Epithelial cell of proximal tubule (primary cell): ENCODE measurements at places on chromosomes 16 and 17. TPM values are rescaled to one million over a fixed set of nuclear protein-coding genes. Genes with fewer than 3 reads are reported as not detected.

- DNase-seq = no peak
Measured at GRCh38 chr17:80839970-80840369, 151.7 kb upstream of the CHMP6 start.

DNA sequence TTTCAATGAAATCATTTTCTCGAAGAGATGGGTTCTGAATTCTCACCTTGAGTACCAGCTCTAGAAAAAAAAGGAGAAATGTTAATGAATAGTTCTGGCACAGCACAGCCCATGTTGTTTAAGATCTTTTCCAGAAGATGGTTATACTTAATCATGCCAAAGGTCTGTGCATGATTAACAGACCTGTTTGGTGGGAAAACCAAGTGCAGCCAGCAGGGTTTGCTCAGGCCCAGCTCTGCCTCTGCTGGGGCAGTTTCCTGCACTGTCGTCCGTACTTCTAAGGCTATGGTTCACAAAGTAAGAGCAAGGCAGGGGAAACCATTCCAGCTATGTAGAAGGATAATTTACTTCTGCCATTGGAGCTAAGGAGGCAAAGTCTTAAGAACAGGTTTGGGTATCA lies 10.7 kb downstream of the ANKRD40 start:
- no peak for DNase-seq

GRCh38 chr17:82333279-82334171 lies at the start of gene SECTM1:
TSS of gene SECTM1 (minus strand) at chr17:82333766. CDS start at chr17:82327240, 6,526 bp downstream.
- DNase-seq = no peak

DNA sequence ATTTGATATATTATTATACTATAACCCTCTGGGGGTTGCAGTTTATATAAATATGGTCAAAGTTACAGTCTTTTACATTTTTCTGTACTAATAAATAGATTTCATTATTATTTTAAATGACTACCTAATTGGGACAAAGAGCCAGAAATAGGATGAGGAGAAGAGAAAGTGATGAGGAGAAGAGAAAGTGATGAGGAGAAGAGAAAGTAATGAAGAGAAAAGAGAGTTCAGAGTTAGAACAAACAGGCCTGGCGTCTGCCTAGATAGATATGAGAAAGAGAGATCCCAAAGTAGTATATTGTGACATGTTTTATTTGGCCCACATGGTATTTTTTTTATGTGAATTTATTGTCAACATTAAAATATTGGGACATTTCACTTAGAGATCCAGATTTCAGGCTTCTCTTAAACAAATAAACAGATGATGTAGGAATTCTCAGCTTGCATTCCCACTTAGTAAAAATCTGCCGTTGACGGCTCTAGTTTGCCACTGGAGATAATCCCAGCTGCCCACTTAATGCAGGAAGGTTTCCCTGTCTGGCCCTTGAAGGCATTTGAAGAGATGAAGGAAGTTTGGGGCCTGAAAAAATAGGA lies 210.7 kb downstream of the STX8 start:
- DNase-seq = no peak

DNA sequence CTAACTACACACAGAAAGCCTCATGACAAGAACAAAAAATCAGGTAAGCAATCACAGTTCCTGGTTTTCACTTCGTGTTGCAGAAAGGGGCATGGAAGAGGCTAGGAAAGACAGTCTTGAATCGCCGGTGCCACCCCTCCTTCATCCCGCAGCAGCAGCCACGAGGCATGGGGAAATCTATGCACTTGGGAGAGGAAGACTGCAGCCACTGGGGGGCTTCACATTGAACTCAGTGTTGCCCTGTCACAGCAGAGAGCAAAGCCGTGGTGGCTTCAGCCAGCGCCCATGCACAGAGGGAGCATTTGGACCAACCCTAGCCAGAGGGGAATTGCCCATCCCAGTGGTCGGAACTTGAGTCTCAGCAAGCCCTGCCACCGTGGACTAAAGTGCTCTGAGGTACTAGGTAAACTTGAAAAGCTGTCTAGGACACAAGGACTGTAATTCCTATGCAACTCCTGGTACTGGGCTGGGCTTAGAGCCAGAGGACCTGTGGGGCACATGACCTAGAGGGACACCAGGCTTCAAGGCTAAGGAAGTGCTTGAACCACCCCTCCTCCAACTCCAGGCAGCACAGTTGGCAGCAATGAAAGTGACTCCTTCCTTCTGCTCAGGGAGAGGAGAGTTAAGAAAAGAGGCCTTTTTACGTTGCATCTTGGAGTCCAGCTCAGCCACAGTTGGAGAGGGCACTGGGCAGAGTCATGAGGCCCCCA lies 35.2 kb upstream of the ATP2C2 start:
- DNase-seq = peak; percentile 19

- DNase-seq = no peak
Measured at GRCh38 chr16:4548124-4548523, 8.0 kb upstream of the C16orf96 start.

DNA sequence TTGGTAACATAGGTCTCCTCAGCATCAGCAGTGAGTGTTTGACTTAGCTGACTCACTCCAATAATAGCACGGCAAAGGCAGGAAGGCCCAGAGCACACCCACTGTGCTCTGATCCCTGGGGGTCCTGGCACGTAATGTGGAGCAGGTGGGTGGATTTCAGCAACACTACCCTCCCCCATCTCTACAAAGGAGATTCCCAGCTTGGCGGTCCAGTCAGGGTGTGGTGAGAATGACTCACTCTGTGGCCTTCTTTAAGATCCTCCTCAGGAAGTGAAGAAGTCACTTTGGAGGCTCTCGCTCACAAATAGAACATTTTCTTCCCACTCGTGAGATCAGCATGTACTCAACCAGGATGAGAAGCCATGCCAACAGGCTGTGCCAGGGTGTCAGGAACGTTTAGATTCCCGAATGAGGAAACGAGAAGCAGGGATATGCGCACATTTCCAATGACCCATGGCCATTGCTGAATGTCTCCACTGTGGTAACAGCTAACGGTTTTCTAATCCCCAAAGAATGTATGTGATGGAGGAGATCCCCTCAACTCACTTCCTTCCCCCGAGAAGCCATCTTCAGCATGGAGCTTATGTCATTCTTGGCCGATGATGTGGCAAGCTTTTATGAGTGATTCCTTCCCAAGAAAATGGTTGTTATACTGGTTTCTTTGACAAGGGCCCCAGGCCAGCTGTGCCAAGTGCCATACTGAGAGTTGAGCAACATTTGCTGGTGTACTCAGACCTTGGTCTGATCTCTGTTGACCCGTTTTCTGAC lies 365.2 kb downstream of the C16orf95 start:
- DNase-seq = peak; percentile 19

- DNase-seq = no peak
Measured at GRCh38 chr17:29569245-29569950, 897 bp downstream of the TP53I13 start.

- no peak for DNase-seq
Measured at GRCh38 chr17:77437017-77437416, 296.2 kb downstream of the SEC14L1 start.

DNA sequence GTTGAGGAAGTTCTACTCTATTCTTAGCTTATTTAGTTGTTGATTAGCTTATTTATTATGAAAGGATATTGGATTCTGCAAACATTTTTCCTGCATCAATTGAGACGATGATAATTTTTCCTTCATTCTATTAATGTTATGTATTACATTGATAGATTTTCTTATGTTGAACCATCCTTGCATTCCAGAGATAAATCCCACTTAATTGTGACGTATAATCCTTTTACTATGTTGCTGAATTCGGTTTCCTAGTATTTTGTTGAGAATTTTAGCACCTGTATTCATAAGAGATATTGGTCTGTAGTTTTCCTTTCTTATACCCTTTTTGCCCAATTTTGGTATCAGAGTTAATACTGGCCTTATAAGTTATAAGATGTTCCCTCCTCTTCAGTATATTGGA lies 47.6 kb upstream of the BRD7 start:
- peak; percentile 2 for DNase-seq

DNA sequence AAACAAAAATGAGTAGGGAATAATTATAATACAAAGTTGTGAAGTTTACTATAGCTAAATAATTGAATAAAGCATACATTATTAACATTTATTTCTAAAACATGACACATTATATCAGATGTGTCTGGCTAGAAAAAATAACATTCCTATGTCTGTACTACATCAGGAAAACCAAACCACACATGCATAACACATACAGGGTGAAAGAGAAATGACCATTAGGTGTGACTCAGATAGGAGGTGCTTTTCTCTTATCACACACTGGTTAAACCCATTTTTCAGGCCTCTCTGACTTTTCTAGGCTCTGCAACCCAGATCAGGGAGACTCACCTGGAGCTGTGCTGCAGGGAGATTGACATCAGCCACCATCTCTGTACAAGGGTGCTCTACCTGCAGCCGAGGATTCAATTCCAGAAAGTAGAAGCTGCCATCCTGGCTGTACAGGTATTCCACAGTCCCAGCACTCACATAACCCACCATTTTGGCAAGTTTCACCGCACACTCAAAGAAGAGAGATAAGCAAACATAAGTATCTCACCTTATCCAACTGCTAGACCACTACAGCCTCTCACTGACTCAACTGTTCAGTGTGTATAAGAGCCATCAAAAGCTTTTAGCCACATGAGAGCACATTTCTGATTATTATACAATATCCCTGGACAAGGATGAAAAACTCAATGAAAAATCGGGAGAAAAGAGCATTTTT lies 116.6 kb upstream of the C17orf78 start:
- DNase-seq = peak; percentile 10

GRCh38 chr16:50498431-50499155 lies 49.6 kb upstream of the NKD1 start:
- DNase-seq = no peak

- DNase-seq = no peak
Measured at GRCh38 chr17:181245-182049, at the start of gene DOC2B. TSS of gene DOC2B (minus strand) at chr17:181650. CDS start at chr17:181479, 171 bp downstream.

DNA sequence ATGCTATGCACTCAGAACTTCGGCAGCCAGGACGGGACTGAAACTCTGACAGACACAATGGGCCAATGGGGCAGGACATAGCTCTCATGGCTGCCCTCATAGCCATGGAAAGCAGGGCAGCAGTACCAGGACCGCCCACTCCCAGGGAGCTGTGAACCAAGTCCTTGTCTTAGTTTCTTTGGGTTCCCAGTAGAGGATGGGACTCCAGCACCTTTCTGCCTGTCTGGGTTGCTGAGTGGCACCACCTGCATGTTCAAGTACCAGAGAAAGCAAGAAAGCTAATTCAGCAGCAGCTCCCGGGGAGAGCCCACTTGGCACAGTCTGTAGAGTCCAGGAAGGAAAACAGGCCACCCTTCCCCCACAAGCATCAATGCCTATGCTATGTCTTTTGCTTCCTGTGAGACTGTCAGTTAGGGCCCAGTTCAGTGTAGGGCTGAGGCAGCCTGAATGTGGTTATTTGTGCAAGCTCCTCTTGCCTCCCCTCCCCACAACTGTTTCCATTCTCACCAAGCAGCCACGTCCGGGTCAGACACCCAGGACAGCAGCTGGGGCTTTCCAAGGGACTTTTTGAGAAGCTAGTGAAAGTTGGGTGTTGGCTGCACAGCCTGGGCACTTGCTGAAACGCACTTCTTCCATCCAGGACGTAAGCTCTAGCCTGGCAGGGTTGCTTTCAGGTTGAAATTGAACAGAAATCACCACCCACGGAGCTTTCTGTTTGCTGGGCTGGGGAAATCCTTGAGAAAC lies 7.8 kb downstream of the SUPT4H1 start:
- DNase-seq = no peak

DNA sequence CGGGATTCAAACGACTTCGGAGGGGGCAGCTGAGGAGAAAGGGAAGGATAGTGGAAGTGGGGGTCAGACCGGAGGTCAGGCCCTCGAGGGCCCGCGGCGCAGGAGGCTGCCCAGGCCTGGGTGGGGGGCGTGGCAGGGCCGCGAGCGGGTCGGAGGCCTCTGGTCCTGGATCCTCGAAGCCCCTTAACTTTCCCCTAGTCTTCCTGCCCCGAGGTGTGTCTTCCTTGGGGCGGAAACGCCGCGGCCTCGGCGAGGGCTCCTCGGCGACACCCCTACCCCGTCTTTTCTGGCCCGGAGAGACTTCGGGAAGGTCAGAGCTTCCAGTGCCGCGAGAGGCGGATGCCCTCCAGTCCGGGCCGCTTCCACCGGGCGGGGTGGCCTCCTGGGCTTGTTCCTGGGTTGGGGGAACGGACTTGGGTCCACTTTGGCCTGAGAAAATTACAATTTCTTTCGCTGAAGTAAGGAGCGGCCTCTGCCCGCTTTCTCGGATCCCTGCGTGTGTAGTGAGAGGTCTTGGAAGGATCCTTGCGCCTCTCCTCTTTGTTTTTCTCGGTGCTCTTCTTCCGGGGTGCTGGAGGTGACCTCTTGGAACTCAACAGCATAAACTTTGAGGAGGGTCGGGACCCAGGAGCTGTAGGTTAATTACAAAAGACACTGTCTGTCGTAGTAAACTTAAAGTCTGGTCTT lies 491 bp downstream of the IST1 start:
- DNase-seq = no peak

GRCh38 chr17:49486012-49486641 lies 9.0 kb upstream of the NGFR start:
- no peak for DNase-seq

GRCh38 chr16:70573451-70574121 lies 50.0 kb downstream of the SF3B3 start:
- DNase-seq = peak; percentile 13

- DNase-seq = no peak
Measured at GRCh38 chr17:71455219-71455618, 665.6 kb upstream of the SOX9 start.

The GAS2L2 gene
- not detected in 2 replicates for total RNA-seq

The VPS9D1 gene
- total RNA-seq = 3.8 and 11.4 TPM in 2 replicates

The IRF8 gene
- total RNA-seq = 0.17 and 2.2 TPM in 2 replicates

The CES4A gene
- 0.52 and 2.0 TPM in 2 replicates for total RNA-seq

The KRTAP4-5 gene
- not detected in 2 replicates for total RNA-seq

The SLC35G6 gene
- total RNA-seq = not detected in 2 replicates

The PLA2G10 gene
- total RNA-seq = 0.22 TPM in 1 of 2 replicates, not detected in the other

The HBQ1 gene
- total RNA-seq = 1.5 and 12.1 TPM in 2 replicates
